ENCODE measurements at places on chromosomes 13 and 19.

DNA sequence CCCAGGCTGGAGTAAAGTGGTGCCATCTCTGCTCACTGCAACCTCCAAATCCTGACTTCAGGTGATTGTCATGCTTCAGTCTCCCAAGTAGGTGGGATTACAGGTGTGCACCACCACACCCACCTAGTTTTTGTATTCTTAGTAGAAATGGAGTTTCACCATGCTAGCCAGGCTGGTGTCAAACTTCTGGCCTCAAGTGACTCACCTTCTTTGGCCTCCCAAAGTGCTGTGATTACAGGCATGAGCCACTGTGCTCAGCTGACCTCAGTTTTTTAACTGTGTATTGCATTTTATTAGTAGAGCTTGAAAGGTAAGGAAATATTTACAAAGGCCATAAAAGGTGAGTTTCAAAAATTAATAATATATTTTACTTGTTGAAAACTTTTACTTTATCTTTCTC, 2.3 kb downstream of the ZNF726 start:
- no peak overlapping the region for H3K27ac ChIP-seq
- no peak overlapping the region for H3K4me3 ChIP-seq
- peaks cover 3% of the 10 kb centered on the region for H3K36me3 ChIP-seq

GRCh38 chr19:29491995-29492577, 33.7 kb upstream of the VSTM2B start:
- peaks cover 10% of the 10 kb centered on the region for H3K4me1 ChIP-seq
- no peaks in the 10 kb centered on the region for H3K36me3 ChIP-seq
- no peak overlapping the region for H3K4me3 ChIP-seq
- no peak overlapping the region for H3K27ac ChIP-seq

DNA sequence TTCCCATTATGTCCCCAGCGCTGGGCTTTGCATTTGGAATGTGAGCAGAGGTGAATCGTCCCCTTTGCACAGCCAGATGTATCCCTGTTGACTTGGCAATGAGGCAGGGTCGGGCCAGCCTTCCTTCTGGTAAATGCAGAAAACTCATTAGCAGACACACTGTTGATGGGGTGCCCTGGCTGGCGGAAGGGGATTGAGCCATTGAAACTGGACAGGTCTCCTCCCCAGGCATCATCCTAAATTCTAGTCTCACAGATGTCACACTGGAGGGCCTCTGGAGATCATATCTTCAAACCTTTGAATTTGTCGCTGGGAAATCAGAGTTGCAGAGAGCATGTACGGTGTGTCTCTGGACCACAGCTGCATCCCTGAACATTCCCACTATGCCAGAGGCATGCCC, 219.5 kb upstream of the TSHZ3 start:
- H3K36me3 ChIP-seq = no peaks in the 10 kb centered on the region
- no peak overlapping the region for H3K27ac ChIP-seq
- H3K4me3 ChIP-seq = no peak overlapping the region
- peaks cover 23% of the 10 kb centered on the region for H3K4me1 ChIP-seq

GRCh38 chr13:35767256-35767976, 290.9 kb upstream of the MAB21L1 start:
- no peak overlapping the region for H3K27ac ChIP-seq
- no peak for DNase-seq
- peaks cover 41% of the 10 kb centered on the region for H3K4me1 ChIP-seq
- H3K36me3 ChIP-seq = no peaks in the 10 kb centered on the region
- H3K4me3 ChIP-seq = no peak overlapping the region

DNA sequence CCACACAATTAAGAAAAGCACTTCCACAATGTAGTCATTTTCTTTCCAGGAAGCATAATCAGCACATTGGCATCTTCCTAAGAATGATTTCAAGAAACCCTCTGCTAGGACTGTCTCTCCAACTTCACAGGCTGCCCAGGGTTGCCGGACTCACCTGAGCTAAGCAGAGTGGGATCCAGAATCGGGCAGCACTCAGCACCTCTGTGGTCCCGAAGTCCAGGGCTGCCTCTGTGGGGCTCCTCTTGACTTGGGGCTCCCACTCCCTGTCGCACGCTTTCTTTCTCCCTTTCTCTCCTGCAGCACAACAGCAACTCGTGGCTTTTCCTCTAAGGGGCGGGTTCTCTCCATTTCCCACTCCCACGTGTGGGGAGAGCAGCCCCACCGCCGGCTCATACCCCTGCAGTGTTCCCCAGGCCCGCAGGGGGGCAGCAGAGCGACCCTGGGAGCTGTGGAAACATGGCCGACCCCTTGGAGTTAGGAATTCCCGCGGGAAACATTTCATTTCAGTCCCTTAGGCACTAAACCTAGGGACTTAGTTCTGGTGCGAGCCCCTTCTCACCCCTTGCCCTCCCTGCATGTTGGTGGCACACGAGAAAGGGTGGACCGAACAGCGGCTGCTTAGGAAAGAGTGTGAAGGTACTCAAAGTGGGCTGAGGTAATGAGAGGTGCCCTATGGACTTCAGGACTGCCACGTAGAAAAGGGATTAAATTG, at the start of gene TMEM272:
TMEM272 (minus strand) TSS at position 316 of the 712 bp plus-strand sequence. CDS start 6,647 bp downstream, outside the sequence.
- no peaks in the 10 kb centered on the region for H3K36me3 ChIP-seq
- peaks cover 6% of the 10 kb centered on the region for H3K4me1 ChIP-seq
- peak within 1 kb of the TSS; percentile 57 for H3K4me3 ChIP-seq
- peak within 1 kb of the TSS; percentile 55 for H3K27ac ChIP-seq

DNA sequence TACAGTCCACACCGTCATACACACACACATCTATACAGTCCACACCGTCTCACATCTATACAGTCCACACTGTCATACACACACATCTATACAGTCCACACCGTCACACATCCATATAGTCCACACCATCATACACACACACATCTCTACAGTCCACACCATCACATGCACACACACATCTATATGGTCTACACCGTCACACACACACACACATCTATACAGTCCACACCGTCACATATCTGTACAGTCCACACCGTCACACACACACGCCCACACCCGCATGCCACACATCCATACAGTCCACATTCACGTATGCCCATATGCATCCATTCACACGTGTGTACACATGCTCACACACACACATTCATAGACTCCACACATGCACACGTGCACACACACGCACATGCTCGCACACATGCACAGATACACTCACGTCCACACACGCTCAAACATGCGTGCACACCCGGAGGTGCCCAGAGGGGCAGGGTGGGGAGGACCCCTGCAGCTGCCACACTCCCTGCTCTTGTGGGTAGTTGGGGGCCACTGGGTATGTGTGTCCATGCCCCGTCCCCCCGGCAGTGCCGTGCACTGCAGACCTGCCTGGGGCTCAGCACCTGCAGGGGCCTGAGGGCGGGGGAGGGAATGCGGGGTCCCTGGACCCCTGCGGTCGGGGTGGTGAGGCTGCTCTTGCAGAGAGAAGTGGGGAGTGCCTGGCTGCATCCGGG, 29.2 kb downstream of the PIAS4 start:
- peaks cover 10% of the 10 kb centered on the region for H3K36me3 ChIP-seq
- H3K4me1 ChIP-seq = no peaks in the 10 kb centered on the region
- no peak overlapping the region for H3K27ac ChIP-seq
- DNase-seq = no peak
- no peaks in the 10 kb centered on the region for H3K27me3 ChIP-seq

DNA sequence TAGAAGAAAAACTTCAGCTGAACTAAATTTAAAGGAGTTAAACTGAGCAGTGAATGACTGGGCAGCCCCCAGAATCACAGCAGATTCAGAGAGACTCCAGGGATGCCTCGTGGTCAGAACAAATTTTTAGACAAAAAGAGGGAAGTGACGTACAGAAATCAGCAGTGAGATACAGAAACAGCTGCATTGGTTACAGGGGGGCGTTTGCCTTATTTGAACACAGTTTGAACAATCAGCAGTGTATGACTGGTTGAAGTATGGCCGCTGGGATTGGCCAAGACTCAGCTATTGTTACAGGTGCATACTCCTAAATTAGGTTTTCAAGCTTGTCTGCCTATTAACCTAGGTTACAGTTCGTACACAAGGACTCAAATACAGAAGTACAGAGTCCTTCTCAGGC, 2.2 kb upstream of the SPRYD7 start:
- no peaks in the 10 kb centered on the region for H3K27me3 ChIP-seq
- no peak overlapping the region for H3K27ac ChIP-seq
- H3K4me1 ChIP-seq = peaks cover 8% of the 10 kb centered on the region

GRCh38 chr13:26255691-26256277, 1.9 kb downstream of the CDK8 start:
- peaks cover 34% of the 10 kb centered on the region for H3K4me1 ChIP-seq
- DNase-seq = no peak
- no peak overlapping the region for H3K27ac ChIP-seq
- peak overlapping the region; percentile 92 for H3K4me3 ChIP-seq
- H3K27me3 ChIP-seq = no peaks in the 10 kb centered on the region

DNA sequence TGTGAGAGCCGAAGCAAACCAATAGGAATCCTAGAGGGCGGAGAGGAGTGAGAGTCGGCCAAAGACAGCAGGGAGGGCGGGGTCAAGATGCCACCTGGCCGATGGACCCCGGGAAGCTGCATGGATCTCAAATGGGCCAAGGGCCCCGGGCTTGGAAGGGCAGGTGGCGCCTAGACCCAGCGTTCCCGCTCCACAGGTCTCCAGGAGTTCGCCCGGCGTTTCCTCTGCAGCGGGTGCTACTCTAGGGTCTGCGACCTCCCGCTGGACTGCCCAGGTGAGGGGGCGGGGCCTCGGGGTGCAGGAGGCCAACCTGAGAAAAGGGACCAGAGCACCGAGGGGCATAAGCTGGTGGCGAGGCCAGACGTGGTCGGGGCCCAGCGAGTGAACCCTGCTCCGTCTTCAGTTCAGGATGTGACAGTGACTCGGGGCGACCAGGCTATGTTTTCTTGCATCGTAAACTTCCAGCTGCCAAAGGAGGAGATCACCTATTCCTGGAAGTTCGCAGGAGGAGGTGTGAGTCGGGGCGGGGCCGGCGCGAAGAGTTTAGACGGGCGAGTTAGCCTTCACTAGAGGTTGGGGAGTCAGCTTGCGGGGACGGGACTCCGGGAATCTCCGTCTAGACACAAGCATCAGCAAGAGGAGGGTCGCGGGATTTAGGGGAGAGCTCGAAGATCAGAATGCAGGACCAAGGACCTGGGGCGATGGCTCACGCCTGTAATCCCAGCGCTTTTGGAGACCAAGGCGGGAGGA, 9.9 kb downstream of the SPACA6 start:
- H3K27me3 ChIP-seq = no peaks in the 10 kb centered on the region
- peak overlapping the region; percentile 98 for H3K27ac ChIP-seq

DNA sequence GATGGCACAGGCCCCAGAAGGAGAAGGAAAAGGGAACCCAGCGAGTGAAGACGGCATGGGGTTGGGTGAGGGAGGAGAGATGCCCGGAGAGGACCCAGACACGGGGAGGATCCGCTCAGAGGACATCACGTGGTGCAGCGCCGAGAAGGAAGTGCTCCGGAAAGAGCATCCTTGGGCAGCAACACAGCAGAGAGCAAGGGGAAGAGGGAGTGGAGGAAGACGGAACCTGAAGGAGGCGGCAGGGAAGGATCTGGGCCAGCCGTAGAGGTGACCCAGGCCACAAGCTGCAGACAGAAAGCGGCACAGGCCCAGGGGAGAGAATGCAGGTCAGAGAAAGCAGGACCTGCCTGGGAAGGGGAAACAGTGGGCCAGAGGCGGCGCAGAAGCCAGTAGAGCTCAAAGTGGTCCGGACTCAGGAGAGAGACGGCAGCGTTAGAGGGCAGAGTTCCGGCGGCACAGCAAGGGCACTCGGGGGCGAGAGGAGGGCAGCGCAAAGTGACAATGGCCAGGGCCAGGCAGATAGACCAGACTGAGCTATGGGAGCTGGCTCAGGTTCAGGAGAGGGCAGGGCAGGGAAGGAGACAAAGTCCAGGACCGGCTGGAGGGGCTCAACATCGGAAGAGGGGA, 1.1 kb downstream of the PPP1R12C start:
- DNase-seq = no peak
- H3K4me1 ChIP-seq = peaks cover 35% of the 10 kb centered on the region
- peak overlapping the region; percentile 97 for H3K27ac ChIP-seq

- H3K4me1 ChIP-seq = no peaks in the 10 kb centered on the region
- H3K4me3 ChIP-seq = no peak overlapping the region
- H3K36me3 ChIP-seq = no peaks in the 10 kb centered on the region
Observed at GRCh38 chr19:8333767-8334457, 9.2 kb downstream of the KANK3 start.

DNA sequence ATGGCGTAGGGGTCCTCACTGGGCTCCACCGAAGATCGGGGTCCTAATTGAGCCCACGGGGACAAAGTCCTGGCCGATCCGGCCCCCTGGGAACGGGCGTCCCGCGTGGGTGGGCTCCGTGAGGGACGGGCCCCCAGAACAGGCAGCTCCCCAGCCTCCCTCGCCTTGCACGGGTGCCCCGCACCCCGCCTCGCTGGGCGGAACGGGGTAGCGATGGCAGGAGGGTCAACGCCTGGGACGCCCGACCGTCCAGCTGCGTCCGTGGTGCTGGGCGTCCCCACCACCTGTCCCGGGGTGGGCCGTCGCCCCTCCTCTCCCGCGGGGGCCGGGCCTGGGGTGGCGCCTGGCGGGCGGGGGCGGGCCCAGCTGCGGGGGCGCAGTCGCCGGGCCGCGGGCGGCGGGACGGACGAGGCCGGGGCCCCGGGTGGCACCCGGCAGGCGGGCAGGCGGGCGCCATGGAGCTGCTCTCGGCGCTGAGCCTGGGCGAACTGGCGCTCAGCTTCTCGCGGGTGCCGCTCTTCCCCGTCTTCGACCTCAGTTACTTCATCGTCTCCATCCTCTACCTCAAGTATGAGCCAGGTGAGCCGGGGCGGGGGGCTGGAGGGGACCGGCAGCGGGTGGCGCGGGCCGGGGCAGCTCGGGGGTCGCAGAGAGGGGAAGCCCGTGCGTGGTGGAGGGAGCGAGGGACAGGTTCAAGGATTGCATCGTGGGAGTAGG, at the start of gene TMEM38A:
TMEM38A (plus strand) TSS at position 377 of the 717 bp plus-strand sequence; CDS start at position 456, 79 bp downstream.
- H3K27ac ChIP-seq = peak within 1 kb of the TSS; percentile 99
- peak within 1 kb of the TSS; percentile 99 for H3K4me3 ChIP-seq
- H3K36me3 ChIP-seq = peaks cover 13% of the 10 kb centered on the region
- peak; percentile 48 for DNase-seq
- no peaks in the 10 kb centered on the region for H3K27me3 ChIP-seq

- H3K4me3 ChIP-seq = peak overlapping the region; percentile 71
- H3K27ac ChIP-seq = peak overlapping the region; percentile 82
- peaks cover 28% of the 10 kb centered on the region for H3K4me1 ChIP-seq
- DNase-seq = no peak
Observed at GRCh38 chr19:1105008-1105872, 1.4 kb downstream of the GPX4 start.

- DNase-seq = no peak
- no peak overlapping the region for H3K27ac ChIP-seq
- peaks cover 1% of the 10 kb centered on the region for H3K36me3 ChIP-seq
- peaks cover 46% of the 10 kb centered on the region for H3K4me1 ChIP-seq
- no peaks in the 10 kb centered on the region for H3K27me3 ChIP-seq
Observed at GRCh38 chr13:94192431-94192975, 287.0 kb downstream of the DCT start.

DNA sequence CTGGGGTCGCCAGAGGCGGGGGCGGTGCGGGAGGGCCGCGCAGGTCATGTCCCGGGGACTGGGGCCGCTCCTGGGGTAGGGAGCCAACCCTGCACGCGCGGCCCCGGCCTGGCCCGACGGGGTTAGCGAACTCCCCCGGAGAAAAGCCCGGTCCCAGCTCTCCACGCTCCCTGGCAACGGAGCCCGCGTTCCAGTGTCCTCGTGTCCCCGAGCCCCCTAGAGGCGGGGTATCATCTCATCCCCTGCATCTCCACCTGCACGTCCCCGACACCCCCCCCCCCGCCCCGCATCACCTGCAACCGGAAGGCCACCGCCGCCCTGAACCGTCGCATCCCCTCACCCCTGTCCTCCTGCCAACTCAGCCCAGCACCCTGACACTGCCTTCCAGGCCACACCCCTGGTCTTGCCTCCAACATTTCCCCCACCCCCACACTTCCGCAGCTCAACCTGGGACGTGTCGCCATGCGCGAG, 2.7 kb downstream of the WDR88 start:
- H3K36me3 ChIP-seq = peaks cover 6% of the 10 kb centered on the region
- H3K27me3 ChIP-seq = peaks cover 6% of the 10 kb centered on the region
- H3K27ac ChIP-seq = no peak overlapping the region
- DNase-seq = no peak
- peaks cover 7% of the 10 kb centered on the region for H3K4me1 ChIP-seq
- no peak overlapping the region for H3K4me3 ChIP-seq
